ENCODE measurements at places on chromosomes 7 and 10.

DNA sequence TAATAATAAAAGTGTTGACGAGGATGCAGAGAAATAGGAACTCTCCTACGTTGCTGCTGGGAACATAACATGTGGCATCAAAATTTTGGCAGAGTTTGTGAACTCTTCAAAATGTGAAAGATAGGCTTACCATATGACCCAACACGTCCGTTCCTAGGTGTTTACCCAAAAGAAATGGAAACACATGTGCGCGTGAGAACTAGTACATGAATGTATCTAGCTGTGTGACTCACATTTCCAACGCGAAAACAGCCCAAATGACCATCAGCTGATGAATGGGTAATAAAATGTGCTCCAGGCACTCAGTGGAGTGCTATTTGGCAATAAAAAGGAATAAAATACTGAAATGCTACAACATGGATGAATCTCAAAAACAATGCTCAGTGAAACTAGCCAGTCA lies 10.4 kb upstream of the ELFN1 start:
- no peak for DNase-seq

DNA sequence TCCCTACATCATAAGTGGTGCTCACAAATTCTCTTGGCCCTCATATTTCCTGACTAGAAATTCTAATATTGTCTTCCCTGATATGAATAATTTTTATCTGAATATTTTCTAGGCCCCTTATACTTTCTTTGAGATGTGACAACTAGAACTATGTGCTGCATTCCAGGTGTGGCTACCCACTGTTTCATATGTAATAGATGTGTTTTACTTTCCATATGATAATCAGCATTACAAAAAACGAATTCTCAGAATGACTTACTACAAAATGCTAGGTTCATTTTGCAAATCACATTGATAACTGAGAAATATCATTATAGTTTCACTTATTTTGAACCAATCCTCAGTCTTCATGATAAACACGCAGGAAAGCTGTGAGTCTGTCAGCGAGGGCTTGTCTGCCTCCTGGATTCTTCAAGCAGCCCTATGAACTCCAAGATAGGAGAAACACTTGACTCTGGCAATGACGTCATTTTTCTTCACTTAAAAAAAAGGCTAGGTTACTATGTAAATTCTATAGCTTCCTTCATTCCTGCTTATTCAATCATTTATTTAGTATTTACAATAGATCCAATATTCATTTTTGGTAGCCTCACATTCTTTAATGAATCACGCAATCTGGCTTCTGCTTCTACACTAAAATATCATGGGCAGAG lies 4.6 kb downstream of the WEE2 start:
- no peak for DNase-seq

- DNase-seq = peak; percentile 68
These were observed 30.6 kb downstream of the TLX1 start for GRCh38 chr10:101161494-101162299.

- no peak for DNase-seq
These were observed 15.8 kb downstream of the GTPBP4 start for GRCh38 chr10:1003884-1004670.

- no peak for DNase-seq
These were observed 13.3 kb downstream of the TMEM72 start for GRCh38 chr10:44924261-44925040.

Measured in astrocyte of the spinal cord (primary cell).